Breast epithelium (tissue), 4 donors: ENCODE measurements at places on chromosomes 7 and 10. TPM values are rescaled to one million over a fixed set of nuclear protein-coding genes. Genes with fewer than 3 reads are reported as not detected.
A peak's percentile ranks its signal among the peaks of the same experiment; 100 is the strongest.

GRCh38 chr7:32140210-32140939 is 70.2 kb upstream of the PDE1C start:
- H3K36me3 ChIP-seq: no peaks in the 10 kb centered on the region
- H3K27me3 ChIP-seq: no peaks in the 10 kb centered on the region
- H3K4me3 ChIP-seq: no peak overlapping the region
- no peaks in the 10 kb centered on the region for H3K4me1 ChIP-seq

- no peaks in the 10 kb centered on the region for H3K27me3 ChIP-seq
- H3K27ac ChIP-seq: no peak overlapping the region
- H3K36me3 ChIP-seq: no peaks in the 10 kb centered on the region
- H3K4me3 ChIP-seq: no peak overlapping the region
- peak; percentile 35 for DNase-seq
Measured at GRCh38 chr10:23067939-23068775, 27.2 kb upstream of the MSRB2 start.

GRCh38 chr10:44115516-44115915 is 269.4 kb downstream of the CXCL12 start:
- no peaks in the 10 kb centered on the region for H3K36me3 ChIP-seq
- no peak overlapping the region for H3K4me3 ChIP-seq
- H3K4me1 ChIP-seq: no peaks in the 10 kb centered on the region
- no peak overlapping the region for H3K27ac ChIP-seq

GRCh38 chr7:25926009-25926408 is 226.0 kb upstream of the NFE2L3 start:
- no peak for DNase-seq
- H3K4me1 ChIP-seq: no peaks in the 10 kb centered on the region
- H3K4me3 ChIP-seq: no peak overlapping the region

DNA sequence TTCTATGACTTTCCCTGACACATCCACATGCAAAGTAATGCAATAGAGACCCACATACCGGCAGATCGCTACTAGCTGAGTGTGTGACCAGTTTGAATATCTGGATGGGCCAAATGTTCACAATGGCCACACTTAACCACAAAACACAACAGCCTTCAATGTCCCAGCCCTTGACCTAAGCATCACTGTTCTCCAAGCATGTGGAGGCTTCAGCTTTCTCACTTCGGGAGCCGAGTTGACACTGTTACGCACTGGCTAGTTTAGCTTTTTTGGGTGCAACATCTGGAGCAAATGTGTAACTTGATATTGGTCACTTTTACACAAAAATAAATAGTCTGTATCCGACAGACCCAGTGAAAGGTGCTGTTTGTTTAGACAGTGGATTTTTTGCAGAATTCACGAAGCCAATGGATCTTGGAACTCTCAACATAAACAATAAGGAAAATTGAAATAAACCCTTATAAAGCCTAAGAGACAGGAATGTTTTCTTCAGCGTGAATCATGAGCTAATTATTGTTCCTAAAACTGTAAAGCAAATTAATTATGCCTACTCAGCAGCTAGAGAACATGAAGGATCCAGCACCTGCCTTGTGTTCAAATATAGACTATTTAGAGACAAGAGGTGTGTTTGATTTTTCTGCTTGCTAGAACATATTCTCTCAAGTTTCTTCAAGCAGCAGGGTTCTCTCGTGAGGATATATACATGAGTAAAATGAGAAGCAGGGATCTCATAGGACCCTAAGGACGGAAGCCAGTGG is 117.6 kb upstream of the JCAD start:
- no peak overlapping the region for H3K27ac ChIP-seq
- no peaks in the 10 kb centered on the region for H3K36me3 ChIP-seq
- no peaks in the 10 kb centered on the region for H3K27me3 ChIP-seq
- no peak overlapping the region for H3K4me3 ChIP-seq

DNA sequence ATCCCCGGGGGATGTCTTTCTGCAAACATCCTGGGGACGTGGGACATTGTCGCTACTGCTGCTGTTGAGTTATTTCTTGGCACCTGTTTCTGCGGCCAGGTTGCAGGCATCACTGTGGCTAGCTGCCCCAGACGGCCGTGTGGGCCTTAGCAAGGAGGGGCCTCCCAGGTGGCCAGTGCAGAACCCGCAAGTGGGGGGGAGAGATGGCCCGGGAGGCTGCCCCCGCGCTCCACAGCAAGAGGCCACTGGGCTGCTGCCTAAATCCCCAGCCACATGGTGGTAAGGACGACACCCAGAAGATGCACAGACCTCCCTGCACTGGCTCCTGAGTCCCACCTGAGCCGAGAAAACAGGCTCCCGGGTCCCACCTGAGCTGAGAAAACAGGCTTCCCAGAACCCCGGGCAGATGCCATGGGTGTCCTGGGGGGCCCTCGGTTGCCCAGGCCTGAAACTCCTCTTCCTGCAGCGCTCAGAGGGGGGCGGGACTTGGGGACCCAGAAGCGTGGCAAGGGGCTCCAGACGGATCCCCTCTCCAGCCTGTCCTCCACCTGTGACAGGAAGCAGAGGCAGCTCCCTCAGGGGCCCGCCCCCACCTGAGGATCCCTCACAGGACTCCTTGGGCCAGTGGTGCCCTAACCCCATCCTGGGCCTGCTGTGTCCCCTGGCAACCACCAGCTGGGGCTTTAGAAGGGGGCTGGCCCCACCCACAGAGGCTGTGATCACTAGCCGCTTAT is 952 bp upstream of the MAFK start:
- H3K4me1 ChIP-seq: peaks cover 15% of the 10 kb centered on the region
- H3K27ac ChIP-seq: no peak overlapping the region
- no peaks in the 10 kb centered on the region for H3K36me3 ChIP-seq
- no peak for DNase-seq
- no peak overlapping the region for H3K4me3 ChIP-seq

- no peaks in the 10 kb centered on the region for H3K4me1 ChIP-seq
- no peaks in the 10 kb centered on the region for H3K27me3 ChIP-seq
- H3K27ac ChIP-seq: no peak overlapping the region
- no peak overlapping the region for H3K4me3 ChIP-seq
- DNase-seq: no peak
Measured at GRCh38 chr10:124320778-124321432, 97.8 kb downstream of the OAT start.

- no peaks in the 10 kb centered on the region for H3K36me3 ChIP-seq
- H3K4me3 ChIP-seq: no peak overlapping the region
- no peaks in the 10 kb centered on the region for H3K4me1 ChIP-seq
- no peaks in the 10 kb centered on the region for H3K27me3 ChIP-seq
- no peak for DNase-seq
Measured at GRCh38 chr10:84660450-84661159, 332.2 kb downstream of the CCSER2 start.

- H3K4me1 ChIP-seq: no peaks in the 10 kb centered on the region
- no peak overlapping the region for H3K27ac ChIP-seq
- no peaks in the 10 kb centered on the region for H3K36me3 ChIP-seq
- H3K4me3 ChIP-seq: no peak overlapping the region
Measured at GRCh38 chr10:9301148-9301547, 1246.7 kb downstream of the GATA3 start.

DNA sequence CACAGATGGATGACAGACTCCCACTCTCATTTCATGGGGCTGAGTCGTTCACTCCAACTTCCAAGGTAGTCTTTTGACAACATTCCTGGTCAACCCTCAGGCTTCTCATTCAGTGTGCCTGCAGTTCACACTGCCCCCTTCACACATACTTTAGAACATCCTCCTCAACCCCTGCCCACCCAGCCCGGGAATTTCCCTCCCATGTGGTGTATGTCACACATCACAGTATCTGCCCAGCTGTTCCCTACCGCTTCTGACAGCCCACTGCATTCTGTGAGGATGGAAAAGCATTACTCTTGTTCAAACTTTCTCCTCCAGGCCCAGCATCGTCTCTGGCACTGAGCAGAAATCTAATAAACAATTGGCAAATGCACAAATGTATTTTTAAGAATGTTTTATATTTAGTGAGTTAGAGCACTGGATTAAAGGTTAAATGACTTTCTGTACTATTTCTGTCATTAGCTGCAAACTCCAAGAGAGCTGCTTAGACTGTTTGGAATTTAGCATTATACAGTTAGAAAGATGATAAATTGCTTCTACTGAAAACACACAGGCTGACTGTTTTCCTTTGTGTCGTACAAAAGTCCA is 110.4 kb downstream of the SFMBT2 start:
- no peaks in the 10 kb centered on the region for H3K27me3 ChIP-seq
- H3K27ac ChIP-seq: no peak overlapping the region
- H3K36me3 ChIP-seq: no peaks in the 10 kb centered on the region
- H3K4me1 ChIP-seq: no peaks in the 10 kb centered on the region
- no peak for DNase-seq
- no peak overlapping the region for H3K4me3 ChIP-seq

DNA sequence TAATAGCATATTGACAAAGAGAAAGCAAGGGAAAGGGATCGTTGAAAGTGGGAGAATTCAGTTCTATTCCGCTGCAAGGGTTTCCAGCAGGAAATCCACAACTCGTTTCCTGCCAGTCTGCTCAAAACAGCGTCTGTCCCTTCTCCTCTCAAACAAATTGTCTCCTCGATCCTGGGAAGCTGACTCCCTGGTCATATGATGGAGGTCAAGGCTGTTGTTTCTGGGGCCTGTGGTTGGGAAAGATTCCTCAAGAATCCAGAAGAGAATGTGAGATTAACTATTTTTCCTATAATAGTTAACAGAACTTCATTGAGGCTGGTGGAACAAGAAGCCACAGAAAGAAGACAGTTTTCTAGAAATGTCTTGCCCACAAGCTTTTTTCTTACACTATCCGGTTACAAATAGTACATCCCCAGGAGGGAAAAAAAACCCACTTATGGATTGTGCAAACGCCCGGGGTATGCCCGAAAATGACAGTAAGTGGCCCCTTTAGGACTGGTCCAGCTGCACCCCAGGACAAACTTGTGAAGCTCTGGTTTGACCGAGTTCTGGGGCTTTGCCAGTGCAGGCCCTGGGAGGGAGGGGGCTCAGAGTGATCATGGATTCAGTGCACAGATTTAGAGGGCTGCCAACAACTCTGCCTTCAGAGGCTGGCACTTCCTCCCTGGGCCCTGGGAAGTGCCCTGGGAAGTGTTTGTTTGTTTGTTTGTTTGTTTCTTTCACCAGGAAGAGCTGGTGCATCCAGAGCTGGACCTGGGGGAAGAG is 49.4 kb upstream of the CTBP2 start:
- no peak for DNase-seq
- no peaks in the 10 kb centered on the region for H3K27me3 ChIP-seq
- no peak overlapping the region for H3K4me3 ChIP-seq
- H3K4me1 ChIP-seq: no peaks in the 10 kb centered on the region

DNA sequence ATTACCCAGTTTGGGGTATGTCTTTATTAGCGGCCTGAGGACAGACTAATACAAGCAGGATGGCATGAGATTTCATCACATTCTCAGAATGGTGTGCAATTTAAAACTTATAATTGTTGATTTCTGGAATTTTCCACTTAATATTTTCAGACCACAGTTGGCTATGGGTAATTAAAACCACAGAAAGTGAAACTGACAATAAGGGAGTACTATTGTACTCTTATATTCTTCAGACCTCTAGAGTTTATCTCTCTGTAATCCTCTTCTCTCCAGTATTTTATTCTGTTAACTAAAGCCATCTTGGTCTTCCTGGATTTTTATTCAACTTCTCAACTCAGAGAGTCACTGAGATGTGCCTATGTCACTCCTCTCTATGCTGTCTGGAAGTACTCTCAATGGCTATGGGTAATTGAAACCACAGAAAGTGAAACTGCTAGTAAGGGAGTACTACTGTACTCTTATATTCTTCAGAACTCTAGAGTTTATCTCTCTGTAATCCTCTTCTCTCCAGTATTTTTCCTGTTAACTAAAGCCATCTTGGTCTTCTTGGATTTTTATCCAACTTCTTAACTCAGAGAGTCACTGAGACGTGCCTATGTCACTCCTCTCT is 118.3 kb downstream of the PPP1R17 start:
- no peaks in the 10 kb centered on the region for H3K36me3 ChIP-seq
- no peaks in the 10 kb centered on the region for H3K4me1 ChIP-seq
- no peaks in the 10 kb centered on the region for H3K27me3 ChIP-seq
- no peak overlapping the region for H3K4me3 ChIP-seq

GRCh38 chr10:113226399-113226798 is 276.4 kb downstream of the TCF7L2 start:
- no peaks in the 10 kb centered on the region for H3K36me3 ChIP-seq
- H3K27me3 ChIP-seq: no peaks in the 10 kb centered on the region
- H3K27ac ChIP-seq: no peak overlapping the region
- no peaks in the 10 kb centered on the region for H3K4me1 ChIP-seq
- no peak overlapping the region for H3K4me3 ChIP-seq
- no peak for DNase-seq

- no peaks in the 10 kb centered on the region for H3K4me1 ChIP-seq
- no peaks in the 10 kb centered on the region for H3K36me3 ChIP-seq
- no peak overlapping the region for H3K27ac ChIP-seq
- no peak for DNase-seq
Measured at GRCh38 chr7:150620061-150620460, 12.1 kb downstream of the GIMAP6 start.

DNA sequence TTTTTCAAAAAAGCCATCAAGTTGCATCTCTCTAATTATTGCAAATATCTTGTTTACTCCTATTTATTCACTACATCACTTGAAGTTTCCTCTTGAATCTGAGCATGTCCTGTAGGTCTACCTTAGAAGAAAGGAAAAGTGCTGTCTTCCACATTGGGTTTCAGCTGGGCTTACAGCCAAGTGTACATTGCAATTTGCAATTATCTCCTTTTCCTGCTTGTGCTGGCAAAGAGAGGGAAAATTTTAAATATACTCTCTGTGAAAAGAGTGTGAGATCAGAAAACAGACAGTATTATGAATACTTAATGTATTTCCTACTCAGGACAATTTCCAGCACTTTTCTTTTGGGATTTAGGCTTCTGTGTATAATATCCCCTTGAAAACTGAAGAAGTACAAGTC is 839.7 kb downstream of the CNTNAP2 start:
- H3K27ac ChIP-seq: no peak overlapping the region
- DNase-seq: no peak
- H3K4me1 ChIP-seq: no peaks in the 10 kb centered on the region
- no peaks in the 10 kb centered on the region for H3K27me3 ChIP-seq

DNA sequence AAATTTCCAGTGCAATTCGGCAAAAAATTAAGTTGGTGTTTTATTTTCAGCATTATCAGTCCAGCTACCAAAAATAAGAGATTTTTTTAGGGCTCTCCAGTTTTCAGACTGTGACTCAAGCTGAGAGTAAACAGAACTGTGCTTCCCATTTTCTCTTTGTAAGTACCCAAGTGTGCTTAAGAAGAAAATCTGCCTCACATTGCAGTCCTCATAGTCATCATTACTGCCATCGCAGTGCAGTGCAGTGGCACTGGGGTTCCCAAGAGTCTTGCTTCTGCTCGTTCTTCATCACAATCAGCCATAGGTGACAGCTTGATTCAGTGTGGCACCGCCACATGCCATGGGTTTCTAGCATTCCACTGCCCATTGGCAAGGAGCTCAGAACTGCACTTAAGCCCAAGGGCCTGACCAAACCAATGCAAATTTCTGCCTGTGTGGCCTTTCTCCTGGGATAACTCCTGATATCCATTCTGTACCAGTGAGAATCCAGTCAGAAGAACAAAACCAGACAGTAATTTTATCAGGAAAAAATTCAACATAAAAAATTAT is 25.6 kb upstream of the ERCC6 start:
- H3K36me3 ChIP-seq: no peaks in the 10 kb centered on the region
- H3K4me3 ChIP-seq: no peak overlapping the region
- H3K4me1 ChIP-seq: no peaks in the 10 kb centered on the region
- no peak for DNase-seq
- no peak overlapping the region for H3K27ac ChIP-seq

The KIAA1217 gene
- 154 TPM for total RNA-seq

The SLC18A3 gene
- not detected for total RNA-seq

The PRKCQ gene
- 0.64 TPM for total RNA-seq

The SLC29A4 gene
- total RNA-seq: 13.8 TPM

The CUBN gene
- 5.0 TPM for total RNA-seq

The POT1 gene
- total RNA-seq: 43.6 TPM
